ENCODE measurements at places on chromosomes 2 and 18.

GRCh38 chr2:41326851-41327250 is 721.0 kb upstream of the PKDCC start:
- DNase-seq: no peak

DNA sequence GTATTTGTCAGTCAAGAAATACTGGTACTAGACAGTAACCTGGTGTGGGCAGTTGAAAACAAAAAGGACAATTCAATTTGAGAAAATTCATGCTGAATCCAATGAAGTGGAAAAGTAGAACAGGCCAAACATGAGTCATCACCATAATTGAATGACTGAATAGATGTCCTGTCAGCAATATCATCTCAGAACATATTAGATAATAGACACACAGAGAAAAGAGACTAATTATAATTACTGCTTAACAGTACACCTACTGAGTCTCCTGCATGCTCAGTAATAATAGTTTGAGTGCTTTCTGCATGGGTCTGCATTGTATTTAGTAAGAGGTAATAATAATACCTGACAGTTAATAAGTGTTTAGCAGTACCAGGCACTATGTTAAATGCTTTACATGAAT is 138.6 kb upstream of the ZC3H15 start:
- DNase-seq: no peak

DNA sequence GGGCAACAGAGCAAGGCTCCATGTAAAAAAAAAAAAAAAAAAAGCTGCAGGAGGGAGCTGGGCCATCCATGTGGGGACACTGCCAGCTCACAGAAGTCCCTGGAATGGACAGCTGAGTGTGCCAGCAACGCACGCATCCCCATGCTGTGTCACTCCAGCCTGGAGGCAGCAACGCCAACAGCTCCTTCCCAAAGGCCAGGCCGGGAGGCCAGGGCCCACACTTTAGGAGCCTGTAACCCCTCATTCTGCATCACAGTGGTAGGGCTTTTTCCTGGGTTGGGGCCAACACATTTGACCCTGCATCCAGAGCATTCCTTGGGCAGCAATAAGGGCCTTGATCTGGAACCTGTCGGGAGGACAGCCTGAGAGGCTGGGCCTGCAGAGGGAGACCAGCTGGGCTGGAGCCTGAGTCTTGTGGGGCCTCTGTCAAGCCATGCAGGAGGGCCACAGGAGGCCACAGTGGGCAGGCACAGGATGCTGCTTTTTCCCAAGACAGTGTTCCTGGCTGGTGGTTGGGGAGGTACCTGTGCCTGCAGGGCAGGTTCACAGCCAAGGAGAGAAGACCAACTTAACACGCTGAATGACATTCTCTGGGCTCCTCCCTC is 16.8 kb upstream of the KCNK3 start:
- DNase-seq: no peak

- no peak for DNase-seq
These were observed 91.6 kb downstream of the RHOB start for GRCh38 chr2:20538308-20539132.
